ENCODE measurements at places on chromosomes 12 and 14.

DNA sequence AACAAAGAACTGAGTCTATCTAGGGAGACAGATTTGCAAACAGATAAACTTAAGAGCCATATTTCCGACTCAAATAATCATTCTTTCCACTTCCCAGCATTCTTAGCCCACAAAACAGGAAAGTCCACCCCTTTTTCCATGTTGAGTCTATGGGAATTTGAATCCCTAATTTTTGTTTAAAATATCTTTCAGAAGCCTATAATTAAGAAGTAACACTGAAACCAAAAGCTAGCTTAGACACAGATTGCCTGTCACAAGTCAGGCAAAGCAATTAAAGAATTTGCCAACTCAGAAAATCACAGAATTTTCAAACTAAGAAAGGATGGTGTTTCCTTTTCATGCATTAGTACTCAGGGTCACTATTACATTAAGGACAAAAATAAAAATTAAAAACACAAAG is 17.0 kb downstream of the ATP2B1 start:
- DNase-seq = no peak

- no peak for DNase-seq
Observed at GRCh38 chr14:78425330-78425729, 255.2 kb downstream of the NRXN3 start.

DNA sequence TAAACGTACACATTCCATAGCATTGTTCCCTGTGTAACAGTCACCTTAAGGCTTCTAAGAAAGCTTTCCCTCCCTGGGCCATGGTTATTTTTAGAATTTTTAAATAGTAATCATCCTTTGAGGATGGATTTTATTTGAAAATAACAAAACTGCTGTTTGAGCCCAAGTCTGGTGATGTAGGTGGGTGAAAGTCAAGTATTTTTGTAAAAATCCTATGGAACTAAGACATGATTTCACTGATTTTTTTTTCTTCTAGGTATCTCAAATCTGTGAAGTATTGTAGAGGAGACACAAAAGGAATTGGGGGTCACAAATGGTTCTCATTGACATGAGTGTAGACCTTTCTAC is 1.4 kb downstream of the ISCU start:
- DNase-seq = no peak

DNA sequence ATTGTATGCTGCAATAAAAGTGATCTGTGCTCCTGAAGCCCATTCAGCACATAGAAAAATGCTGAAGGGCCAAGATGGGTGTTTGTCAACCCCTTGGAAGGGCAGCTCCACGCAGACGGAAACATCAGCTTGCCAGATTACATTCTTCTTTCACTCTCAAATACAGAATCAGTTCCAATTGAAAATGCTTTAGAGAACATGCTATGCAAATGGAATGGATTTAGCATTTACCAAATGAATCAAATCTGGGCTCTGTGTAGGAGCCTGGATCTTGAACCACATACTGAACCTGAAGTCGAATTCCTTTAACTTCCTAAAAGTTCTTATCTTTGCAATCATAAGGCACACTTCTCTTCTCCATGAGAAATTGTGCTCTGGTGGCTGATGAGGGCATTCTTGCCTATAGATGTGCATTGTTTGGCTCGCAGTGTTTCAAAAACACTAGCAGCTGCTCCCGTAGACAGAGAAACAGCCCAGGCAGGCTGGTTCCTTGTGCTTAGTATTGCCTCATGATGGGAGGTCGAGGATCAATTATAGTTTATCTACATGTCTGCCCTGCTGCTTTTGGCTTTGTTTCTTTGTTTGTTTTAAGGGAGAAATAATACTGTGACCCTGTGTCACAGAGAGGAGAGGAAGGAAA is 489.8 kb upstream of the FLRT2 start:
- no peak for DNase-seq

GRCh38 chr14:21933681-21934080 is 260.1 kb upstream of the OR4E1 start:
- DNase-seq = no peak

DNA sequence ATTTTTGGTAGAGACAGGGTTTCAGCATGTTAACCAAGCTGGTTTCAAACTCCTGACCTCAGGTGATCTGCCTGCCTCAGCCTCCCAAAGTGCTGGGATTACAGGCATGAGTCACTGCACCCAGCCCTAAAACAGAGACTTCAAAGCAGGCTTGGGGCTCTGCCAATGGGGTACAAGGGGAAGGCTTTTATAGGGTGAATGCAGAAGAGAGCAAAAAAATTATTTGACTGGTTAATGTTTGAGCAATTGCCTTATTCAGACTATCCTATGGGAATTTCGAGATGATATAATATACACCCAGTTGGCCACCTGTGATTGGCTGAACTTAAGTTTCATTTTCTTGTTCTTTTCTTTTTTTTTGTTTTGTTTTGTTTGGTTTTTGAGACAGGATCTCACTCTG is 31.5 kb upstream of the ACTN1 start:
- DNase-seq = no peak

- no peak for DNase-seq
Observed at GRCh38 chr12:40560848-40561247, 131.4 kb upstream of the CNTN1 start.

GRCh38 chr14:81801921-81802320 is 268.3 kb upstream of the SEL1L start:
- DNase-seq = no peak

- no peak for DNase-seq
Observed at GRCh38 chr14:50578433-50578832, 18.5 kb downstream of the ATL1 start.

GRCh38 chr14:69726761-69727511 is 40.0 kb upstream of the SRSF5 start:
- peak; percentile 65 for DNase-seq

DNA sequence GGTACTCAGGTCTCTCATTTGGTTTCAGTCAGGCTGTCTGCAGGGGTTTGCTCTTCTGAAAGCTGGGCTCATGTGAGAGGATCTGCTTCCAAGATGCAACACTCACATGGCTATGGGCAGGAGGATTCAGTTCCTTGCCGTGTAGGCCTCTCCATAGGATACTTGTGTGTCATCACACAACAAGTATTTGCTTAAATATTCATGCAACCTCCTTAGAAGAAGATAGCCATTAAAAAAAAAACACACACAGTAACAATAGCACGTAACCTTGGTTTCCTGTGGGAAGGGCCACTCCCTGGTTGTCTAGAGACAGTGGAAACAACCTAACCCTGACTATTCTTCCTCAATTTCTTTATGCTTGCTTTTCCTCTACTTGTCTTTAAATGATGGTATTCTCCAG is 31.8 kb upstream of the CLEC4E start:
- DNase-seq = no peak

Measured in stimulated activated CD8-positive, alpha-beta memory T cell treated with anti-CD3 and anti-CD28 coated beads, Interleukin-7, amount 100 ng/mL, for 24 hours (primary cell).